ENCODE measurements at places on chromosomes 1 and 21.

- DNase-seq, result no peak
Measured at GRCh38 chr1:8825985-8826481, 8.6 kb upstream of the RERE start.

GRCh38 chr1:186082235-186082937, 292.7 kb downstream of the TPR start:
- peak; percentile 59 for DNase-seq

DNA sequence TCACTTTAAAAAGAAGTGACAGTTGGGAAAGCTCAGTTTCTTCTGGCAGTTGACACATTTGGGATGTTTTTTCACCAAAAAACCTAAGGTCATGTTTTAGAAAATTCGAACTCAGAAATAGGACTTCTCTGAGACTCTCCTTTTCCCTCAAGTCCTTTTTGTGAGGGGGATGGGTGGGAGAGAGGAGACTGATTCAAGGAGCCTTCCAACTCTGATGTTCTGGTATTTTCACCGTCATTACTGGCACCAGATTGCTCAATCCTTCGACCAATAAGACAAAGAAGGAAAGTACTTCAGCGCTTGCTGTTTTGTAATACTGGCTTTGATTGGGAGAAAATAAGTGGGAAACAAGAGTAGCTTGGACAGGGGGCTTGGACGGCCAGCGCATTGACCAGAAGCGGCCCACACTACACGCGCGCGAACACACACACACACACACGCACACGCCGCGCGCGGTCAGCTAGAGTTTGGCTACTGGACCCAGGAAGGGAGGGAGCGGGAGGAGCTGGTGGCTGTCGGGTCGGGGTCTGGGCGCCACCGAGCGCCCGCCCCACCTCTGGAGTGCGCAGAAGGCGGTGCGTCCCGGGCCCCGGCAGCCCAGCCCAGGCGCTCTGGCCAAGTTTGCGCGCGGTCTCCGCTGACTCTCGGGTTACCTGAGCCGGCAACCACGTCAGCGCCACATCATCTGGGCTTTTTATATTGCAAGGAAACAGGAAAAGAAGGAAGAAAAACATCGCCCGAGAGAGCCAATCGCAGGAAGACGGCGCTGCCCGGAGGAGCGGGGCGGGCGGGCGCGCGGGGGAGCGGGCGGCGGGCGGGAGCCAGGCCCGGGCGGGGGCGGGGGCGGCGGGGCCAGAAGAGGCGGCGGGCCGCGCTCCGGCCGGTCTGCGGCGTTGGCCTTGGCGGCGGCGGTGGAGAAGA, at the start of gene KCNK1:
Gene KCNK1, plus strand, starts transcription at position 855 of the 921 bp plus-strand sequence. Its CDS starts 66 bp downstream, at position 921.
- DNase-seq, result peak; percentile 15

- no peak for DNase-seq
Measured at GRCh38 chr1:230341162-230341546, 85.0 kb downstream of the PGBD5 start.

DNA sequence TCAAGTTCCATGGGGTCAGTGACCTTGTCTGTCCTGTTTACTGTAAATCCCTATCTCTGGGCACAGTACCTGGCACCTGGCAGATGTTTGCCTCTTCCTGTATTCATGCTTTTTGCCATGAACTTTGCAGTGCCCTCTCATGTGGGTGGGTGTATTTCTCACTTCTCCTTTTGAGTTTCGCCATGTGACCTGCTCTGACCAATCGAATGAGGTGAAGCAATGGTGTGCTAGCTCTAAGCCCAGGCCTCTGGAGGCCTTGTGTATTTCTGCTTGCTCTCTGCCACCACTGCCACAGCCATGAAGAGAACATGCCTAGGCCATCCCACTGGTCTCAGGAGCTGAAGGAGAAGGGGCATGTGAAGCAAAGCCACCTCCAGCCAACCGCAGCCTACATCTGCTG, 185.5 kb upstream of the ZC3H12A start:
- DNase-seq, result no peak

DNA sequence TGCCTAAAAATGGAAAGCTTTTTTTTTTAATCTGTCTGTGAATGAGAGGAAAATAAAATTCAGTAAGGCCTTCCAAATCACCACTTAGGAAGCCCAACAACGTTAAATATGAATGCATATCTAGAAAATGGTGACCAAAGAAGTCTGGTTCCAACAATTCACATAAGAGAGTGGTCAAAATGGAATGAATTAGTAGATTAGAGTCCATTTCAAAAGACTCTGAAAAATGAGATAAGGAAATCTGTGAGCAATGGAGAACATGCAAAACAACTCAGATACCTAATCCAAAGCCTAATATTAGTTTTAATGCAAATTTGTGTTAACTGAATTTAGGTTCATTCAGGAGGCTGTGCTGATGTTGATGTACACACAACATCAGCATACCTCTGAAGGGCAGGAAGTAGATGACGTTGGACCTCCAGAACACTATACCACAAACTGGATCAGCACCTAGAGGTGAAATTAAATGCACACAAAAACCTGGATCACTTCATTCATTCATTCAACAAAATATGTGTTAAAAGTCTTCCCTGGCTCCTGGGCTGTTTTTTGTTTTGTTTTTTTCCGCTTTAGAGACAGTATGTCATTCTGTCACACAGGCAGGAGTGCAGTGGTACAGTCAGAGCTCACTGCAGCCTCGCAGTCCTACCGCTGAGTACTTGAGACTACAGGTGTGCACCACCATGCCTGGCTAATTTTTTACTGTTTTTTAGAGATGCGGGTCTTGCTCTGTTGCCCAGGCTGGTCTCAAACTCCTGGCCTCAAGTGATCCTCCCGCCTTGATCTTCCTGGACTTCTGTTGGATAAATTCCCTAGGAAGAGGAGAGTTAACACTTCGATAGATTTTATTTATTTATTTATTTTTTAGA, 4.9 kb upstream of the BRWD1 start:
- no peak for DNase-seq

GRCh38 chr1:41483001-41483850, 1.3 kb downstream of the EDN2 start:
- DNase-seq, result no peak

DNA sequence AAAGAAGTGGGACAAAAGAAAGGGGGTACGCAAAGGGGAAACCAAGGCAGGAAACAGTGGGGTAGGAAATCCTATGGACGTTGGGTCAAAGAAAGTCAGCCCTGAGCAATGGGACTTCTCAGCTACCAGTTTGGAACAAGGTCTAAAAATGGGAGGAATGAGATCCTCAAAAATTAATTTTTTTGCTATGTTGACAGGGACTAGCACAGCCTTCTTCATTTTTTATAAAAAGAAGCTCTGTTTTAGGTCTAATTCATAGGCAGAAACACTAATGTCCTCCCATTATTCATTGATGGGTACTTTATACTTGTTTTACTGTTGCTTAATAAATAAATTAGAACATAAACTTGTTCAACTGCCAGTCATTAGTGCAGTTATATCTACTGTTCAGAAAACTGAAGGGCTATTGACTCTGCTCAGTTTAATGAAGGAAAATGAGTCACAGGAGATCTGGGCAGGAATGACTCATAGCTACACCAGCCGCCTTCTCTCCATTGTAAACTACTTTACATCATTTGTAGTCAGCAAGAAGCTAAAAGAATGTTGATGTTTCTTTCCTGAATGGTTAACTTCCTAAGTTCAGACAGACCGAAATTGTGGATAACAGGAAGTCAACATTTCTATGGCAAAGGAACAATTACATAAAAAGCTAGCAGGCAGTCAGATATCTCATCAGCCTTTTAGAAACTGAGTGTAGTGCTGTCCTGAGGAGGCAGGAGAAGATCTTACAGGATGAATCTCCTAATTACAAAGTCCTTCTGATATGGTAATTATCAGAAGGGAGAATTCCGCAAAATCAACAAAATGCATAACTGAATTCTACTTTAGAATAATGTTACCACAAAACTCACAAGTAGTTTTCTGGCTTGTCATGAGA, 356.4 kb upstream of the PKN2 start:
- DNase-seq, result no peak

- DNase-seq, result no peak
Measured at GRCh38 chr1:185917646-185918045, 183.5 kb downstream of the HMCN1 start.

DNA sequence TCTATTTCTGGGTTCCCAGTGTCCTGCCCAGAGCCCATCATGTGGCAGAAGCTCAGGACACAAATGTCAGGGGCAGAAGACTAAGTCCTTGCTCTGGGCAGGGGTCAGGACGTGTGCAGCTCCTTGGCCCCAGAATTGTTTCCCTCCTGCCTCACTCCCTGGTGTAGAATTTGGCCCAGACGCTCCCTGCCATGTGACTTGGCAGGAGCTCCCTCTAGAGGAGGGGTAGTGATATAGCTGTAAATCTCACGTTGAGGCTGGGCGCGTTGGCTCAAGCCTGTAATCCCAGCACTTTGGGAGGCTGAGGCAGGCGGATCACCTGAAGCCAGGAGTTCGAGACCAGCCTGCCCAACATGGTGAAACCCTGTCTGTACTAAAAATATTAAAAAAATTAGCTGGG, 91.2 kb downstream of the UBIAD1 start:
- no peak for DNase-seq

Data from thoracic aorta (tissue), 2 donors.